ENCODE measurements at places on chromosomes 12 and 14.

GRCh38 chr14:35365130-35366055 lies 39.2 kb downstream of the NFKBIA start:
- DNase-seq = no peak

- DNase-seq = no peak
Measured at GRCh38 chr12:5952031-5952430, 7.0 kb upstream of the ANO2 start.

GRCh38 chr12:111494676-111495075 lies 89.0 kb downstream of the SH2B3 start:
- DNase-seq = no peak

DNA sequence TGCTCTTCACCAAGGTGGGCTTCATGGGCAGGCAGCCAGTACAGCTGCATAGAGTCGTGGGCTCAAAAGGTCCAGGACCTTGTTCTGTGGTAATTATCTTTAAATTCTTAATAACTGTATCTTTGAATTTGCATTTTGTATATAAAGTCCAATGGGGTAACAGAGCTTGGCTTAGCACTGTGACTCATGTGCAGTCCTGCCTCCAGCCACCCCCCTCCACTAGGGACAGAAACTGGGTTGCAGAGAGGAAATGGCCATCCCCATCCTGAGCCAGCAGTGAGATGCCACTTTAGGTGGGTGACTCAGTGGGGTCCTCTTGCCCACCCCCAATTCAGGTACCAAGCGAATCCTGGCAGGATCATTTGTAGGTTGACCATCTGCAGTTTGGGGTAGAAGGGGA lies 48.1 kb downstream of the EPS8 start:
- DNase-seq = no peak

DNA sequence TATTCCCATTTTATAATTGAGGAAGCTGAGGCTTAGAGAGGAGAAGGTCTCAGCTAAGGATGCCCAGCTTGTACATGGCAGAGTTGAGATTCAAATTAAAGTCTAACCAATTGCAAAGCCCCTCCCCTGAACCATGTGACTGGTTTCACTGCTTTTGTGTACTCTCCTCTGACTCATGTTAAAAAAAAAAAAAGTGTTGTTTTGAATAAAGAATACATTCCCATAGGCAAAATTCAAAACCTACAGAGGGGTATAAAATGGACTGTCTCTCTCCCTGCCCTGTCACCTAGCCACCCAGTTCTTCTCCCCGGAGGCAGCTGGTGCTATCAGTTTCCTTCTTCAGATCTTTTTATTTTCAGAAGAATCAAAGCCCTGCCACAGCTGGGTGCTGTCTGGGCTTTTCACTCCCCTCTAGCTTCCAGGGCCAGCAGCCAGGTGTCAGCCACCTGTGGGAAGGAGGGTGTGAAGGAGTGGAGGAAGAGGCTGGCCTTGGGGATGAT lies 5.4 kb downstream of the PSMD9 start:
- DNase-seq = no peak

All from germinal center (tissue), 1 donor.